GM23248 (cell line): ENCODE measurements at places on chromosomes 4 and X.
A peak's percentile ranks its signal among the peaks of the same experiment; 100 is the strongest.

GRCh38 chr4:66372706-66373105, 702.4 kb upstream of the EPHA5 start:
- DNase-seq = no peak

DNA sequence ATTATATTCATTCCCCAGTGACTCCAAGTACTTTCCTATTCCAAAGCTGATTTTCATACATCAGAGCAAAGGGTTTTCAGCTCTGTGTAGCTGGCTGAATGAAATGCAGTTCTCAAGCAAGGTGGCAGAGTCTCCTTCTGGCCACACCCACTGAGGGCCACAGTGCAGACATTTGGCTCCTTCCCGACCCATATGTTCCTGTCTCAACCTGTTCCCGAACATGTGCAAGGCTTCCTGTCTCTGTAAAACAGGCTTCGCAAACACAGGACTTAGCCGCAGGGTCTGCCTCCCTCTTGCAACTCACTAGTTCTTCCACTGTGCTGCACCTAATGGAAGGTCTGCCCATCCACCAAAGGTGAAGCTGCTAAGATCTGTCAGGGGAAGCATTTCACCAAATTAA, 249.2 kb downstream of the MID1IP1 start:
- DNase-seq = no peak

DNA sequence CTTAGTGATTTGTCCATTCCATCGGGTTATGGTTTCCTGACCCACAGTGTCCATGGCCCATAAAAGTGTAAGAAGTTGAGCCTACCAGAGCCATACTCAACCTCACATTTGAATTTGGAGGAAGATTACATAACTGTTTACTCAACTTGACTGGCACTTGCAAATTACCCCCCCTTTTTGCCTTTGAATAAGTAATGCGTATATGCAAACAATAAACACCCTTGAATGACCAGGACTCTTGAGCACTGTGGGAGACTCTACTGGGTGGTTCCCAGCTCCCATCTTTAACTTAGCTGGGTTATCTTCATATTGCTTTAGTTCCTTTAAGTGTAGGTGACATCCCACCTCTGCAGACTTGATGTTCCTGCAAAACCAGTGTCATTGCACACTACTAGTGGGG, 30.6 kb upstream of the STIM2 start:
- DNase-seq = no peak

- no peak for DNase-seq
Measured at GRCh38 chrX:110692866-110693265, 102.8 kb downstream of the CHRDL1 start.

GRCh38 chr4:146063143-146063542, 112.4 kb upstream of the LSM6 start:
- DNase-seq = no peak

GRCh38 chrX:17065100-17065499, 118.6 kb downstream of the REPS2 start:
- DNase-seq = no peak

- DNase-seq = peak; percentile 73
Measured at GRCh38 chrX:136162827-136163570, 15.7 kb downstream of the FHL1 start.

GRCh38 chr4:168259096-168259495, 59.5 kb downstream of the DDX60 start:
- no peak for DNase-seq

DNA sequence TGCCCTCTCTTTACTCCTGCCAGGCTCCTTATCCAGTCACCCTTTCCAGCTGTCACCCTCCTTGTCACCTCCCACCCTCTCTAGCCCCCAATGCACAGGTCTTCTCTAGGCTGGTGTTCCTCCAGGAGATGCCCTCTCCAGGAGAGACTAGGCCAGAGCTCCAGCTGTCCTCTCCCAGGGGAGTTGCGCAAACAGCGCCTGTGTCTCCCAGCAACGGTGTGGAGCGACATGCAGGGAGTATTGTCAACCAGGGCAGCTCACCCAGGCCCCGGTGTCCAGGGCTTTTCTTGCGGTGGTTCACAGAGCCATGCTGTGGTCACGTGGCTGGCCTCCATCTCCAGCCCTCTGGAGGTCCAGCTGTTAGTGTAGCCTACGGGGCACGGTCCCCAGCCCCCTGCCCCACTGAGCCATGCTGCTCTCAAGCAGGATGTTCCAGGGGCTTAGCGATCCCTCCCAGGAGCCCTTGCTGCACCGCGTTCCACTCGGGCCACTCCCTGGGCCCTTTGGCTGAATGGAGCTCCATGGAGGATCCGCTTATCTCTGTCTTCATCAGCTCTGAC, 34.8 kb downstream of the CCNQ start:
- no peak for DNase-seq

DNA sequence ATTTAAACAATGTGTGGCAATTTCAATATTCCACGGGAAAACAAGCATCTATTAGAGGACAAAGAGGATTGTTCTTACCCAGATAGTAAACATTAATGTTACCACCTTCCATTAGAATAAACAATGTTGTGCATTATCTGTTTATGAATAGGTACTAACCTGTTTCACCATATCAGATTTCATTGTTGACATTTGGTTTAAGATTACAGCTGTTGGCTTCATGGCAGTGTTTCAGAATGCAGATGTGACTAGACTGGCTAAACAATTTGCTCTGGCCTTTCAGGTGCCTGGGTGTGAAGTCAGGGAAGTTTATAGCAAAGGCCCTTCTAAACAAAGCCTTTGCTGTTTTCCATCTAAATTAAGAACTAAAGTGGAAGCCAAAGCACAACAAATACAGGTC, 464.7 kb upstream of the FAM47C start:
- no peak for DNase-seq

- peak; percentile 69 for DNase-seq
Measured at GRCh38 chr4:80045786-80046185, 27.2 kb downstream of the ANTXR2 start.

DNA sequence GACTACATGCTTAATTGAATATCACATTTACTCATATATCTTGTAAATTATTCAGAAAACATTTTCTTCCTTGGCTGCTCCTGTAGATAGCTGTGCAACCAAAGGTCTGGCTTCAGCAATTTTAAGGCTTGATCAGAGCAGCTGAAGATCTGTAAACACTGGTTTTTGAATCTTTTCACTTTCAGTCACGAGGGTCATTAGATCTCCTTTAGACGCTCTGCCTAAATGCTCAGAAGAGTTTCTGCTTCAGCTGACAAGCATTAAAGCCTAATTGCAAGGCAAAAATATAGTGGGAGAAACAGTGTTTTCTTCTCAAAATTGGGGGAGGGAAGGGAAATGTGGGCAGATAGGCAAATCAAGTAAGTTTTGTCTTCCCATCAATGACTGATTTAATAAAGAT, 25.7 kb downstream of the TRPC5 start:
- DNase-seq = no peak
